ENCODE measurements at places on chromosomes 12 and 14.

DNA sequence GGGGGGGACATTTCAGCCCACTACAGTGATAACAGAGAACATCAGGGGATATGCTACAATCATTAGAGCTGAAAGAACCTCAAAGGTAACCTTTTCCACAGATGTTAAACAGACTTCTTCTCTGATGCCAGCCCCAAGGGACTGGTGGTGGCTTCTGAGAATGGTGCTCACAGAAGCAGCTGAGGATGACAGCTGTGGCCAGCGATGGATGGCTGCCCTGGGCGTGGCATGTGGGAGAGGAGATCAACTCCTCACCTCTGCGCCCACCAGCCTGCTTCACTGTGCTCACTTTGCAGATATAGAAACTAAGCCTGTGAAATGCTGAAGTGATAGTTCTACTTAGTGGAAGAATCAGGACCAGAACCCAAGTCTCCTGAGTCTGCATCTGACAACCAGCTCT lies 33.0 kb downstream of the FOXN3 start:
- DNase-seq: no peak

- DNase-seq: no peak
These were observed 31.1 kb upstream of the DUSP6 start for GRCh38 chr12:89383235-89384049.

DNA sequence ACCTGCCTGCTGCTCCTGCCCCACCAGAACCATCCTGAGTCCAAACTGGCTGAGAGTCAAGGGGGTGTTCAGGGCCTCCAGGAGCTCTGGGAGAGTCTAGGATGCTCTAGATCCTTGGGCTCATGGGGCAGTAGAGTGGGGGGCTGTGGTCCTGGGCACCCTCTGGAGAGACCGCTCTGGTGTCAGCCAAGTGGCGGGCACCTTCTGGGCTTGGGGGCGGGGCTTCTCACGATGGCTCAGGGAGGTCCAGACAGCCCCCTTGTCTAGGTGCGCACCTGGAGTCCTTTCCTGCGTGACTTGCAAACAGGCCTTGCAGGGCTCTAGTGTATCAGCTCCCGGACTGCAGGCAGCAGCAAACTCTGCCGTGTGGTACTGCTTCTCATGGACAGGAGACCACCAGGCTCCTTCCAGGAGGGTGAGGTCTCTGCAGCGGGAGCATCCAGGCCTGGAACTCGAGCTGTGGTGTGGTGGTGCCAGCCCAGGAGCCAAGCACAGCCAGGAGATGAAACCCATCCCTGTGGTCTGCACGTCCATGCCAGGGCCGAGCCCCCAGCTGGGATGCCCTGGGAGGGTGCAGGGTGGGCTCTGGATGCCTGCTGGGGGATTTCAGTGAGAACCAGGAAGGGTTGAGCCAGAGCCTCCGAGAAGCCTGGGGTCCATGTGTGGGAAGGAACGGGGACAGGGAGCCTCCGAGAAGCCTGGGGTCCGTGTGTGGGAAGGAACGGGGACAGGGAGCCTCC lies 15.0 kb downstream of the PACS2 start:
- no peak for DNase-seq

DNA sequence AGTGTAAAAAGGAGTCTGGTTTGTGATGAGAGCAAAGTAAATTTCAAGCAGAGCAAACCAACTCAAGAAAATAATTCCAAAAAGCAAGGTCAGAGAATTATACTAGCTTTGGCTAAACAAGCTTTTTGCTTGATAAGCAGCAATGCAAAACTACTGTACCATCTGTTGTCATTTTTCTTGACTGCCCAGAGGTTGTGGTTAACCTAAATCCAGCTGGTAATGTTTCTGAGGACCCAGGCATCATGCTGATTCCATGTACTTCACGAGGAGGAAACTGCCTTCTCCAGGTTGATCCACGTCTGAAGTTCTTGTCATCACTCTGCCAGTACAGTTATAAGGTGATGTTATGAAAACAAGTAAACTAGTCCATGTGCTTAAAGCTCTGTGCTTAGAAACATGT lies 185.2 kb downstream of the ACSS3 start:
- no peak for DNase-seq

DNA sequence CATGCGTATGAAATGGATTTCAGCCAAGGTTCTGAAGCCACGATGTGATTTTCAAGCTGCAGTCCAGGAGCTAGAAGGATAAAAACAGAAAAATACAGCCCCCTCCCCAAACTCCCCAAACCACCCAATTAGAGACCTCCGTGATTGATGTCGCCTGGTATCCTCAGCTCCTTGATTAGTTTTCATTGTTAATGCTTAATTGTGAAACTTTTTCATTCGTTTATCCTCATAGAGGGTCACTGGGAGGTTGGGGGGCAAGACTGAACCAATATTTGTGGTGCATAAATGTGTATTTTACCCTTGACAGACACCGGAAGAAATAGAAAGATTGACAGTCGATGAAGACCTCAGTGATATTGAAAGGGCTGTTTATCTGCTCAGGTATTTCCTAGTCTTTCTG lies 1.6 kb downstream of the PPP4R4 start:
- DNase-seq: no peak

DNA sequence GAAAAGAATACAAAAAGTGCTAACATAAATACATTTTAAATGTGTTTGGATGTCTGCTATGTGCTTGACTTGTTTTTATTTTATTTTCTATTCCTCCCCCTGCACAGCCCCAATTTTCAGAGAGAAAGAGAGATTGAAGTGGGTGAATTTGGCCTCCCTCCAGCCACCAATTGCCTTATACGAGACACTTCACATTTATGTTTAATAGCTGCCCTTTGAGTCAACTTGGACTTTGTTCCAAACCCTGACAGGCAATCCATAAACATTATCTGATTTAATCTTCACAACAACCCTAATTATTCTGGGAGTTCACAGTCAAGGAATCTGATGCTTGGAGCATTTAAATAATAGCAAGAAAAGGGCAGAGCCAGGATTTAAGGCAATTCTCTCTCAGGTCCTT lies 161.7 kb downstream of the SLC15A4 start:
- DNase-seq: no peak

- peak; percentile 49 for DNase-seq
These were observed 39.9 kb downstream of the LTBP2 start for GRCh38 chr14:74571901-74572725.

DNA sequence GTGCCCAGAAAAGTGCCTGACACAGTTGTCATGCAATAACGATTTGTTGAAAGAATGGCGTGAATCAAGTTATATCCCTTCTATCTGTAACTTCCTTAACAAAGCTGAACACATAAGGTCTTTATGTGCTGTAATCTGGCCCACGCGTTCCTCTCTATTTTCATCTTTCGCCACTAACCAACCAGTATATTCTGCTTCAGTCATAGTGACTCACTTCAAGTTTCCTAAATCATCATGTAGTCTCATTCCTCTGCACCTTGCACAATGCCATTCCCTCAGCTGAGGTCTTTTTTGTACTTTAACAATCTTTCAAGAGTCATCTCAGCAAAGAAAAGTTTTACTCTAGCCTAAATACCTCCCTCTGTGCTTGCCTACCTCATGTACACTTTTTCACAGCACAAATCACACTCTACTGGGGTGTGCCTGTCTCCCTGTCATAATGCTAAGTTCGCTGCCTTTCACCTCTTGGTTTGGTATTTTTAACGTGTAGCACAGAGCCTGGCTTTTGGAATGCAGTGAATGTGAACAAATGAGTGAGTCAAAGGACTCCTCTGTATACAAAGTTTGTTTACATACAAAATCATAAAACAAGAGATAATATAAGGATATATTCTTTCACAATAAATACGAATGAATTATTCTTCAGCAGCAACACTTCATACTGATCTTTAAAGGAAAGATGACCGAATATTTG lies 2.9 kb upstream of the CMAS start:
- DNase-seq: peak; percentile 5

DNA sequence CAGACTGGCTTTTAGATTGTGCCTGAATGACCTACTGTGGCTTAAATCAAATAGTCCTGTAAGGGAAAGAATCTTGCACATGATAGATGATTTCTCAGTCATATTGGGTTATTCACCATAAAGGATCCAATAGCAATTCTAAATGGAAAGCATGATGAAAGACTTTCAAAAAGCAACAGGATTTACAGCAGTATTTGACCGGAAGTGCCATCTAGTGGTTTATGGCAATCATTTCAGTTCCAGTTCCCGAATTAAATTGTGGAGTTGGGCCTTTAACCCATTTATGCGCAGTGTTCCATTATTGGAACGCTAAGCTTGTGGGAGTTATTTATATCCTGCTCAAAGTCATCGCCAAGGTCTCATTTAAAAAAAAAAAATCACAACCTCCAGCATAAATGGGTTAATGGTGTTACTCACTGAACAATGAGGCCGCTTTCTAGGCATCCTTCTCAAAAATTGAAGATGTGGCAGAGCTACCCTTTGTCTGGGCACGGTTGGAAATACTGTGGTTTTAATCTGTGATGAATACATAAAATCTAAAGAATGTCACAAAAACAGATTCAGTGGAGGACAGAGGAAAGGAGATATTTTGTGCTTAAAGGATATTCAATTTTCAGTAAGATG lies 60.8 kb upstream of the REP15 start:
- peak; percentile 42 for DNase-seq

DNA sequence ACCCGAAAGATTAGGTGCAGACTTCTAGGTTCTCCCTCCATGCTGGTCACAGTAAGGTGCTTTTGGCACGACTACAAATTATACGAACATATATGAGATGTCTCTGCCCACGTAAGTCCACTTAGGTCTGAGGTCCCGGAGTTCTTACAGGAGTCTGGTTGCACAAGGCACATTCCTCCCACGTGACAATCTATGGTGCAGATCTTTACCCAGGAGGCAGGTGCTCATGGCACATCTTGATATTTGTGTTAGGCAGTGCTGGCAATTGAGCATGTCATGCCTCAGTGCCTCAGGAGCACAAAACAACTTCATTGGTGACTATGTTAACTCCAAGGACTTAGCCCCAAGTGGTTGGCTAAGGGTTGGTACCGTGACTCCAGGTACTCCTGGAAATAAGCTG lies 92.0 kb upstream of the AMN1 start:
- no peak for DNase-seq

DNA sequence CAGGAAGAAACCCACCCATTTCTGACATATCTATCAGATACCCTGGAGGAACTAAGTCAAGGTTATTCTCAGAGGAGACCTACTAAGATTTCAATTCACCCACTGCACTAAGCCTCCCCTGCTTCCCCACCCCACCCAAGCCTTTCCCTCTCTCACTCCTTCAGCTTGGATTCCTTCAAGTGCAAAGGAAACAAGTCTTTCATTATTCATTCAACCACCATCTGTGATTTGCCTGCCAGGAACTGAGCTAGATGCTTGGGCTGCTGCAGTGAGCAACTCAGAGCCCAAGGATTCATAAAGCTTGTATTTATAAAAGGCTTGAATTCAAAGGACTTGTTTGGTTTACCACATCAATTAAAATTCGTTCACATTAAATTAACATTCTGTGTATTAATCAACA lies 161.3 kb downstream of the GXYLT1 start:
- DNase-seq: no peak

- DNase-seq: peak; percentile 37
These were observed 193.5 kb upstream of the CNOT2 start for GRCh38 chr12:70049596-70050360.

- DNase-seq: no peak
These were observed at the start of gene PAH for GRCh38 chr12:102917026-102917787. Gene PAH (minus strand): TSS chr12:102917244. CDS start chr12:102917130, 114 bp downstream.

DNA sequence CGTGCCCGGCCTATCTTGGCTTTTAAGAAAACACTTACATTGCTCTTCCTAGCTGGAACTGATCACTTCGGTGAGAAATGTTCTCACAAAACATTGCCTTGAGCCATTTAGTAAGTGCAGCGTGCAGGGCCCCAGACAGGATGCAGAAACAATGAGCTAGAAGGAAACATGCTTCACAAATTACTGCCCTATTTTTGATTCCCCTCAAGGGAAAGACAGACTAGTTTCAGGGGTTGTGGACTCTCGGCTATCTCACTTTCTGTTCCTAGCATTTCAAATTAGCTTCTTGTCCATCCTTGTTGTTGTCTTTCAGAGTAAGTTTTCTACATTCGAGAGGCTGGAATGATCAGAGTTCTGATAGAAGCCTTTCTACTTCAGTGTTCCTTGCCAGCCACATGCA lies 21.6 kb downstream of the TGFB3 start:
- no peak for DNase-seq

DNA sequence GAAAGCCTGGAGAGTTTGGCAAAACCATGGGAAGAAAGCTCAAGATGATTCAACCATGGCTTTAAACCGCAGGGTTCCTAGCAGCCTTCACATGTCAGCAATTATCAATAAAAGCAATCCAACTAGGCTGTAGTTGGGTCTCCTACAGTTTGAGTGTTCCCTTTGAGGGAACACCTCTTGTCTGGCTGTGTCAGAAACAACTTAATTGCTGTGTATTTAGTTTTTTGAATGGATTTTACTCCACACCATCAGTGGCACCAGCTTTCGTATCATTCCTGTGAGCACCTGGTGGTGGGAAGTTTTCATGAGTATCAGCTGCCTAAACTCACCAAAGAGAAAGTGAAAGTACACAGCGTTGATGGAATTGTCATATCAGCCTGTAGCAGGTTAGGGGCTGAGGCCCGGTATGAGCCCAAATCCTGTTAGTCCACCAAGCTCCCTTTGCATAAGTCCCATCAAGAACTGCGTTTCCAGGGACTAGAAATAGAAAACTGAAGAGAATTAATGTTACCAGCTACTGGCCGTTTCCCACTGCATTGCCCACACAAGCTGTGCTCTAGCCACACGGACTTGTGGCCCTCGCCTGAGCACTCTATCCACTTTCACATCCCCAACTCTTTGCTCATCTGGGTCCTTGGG lies 10.9 kb upstream of the IL26 start:
- DNase-seq: peak; percentile 73

DNA sequence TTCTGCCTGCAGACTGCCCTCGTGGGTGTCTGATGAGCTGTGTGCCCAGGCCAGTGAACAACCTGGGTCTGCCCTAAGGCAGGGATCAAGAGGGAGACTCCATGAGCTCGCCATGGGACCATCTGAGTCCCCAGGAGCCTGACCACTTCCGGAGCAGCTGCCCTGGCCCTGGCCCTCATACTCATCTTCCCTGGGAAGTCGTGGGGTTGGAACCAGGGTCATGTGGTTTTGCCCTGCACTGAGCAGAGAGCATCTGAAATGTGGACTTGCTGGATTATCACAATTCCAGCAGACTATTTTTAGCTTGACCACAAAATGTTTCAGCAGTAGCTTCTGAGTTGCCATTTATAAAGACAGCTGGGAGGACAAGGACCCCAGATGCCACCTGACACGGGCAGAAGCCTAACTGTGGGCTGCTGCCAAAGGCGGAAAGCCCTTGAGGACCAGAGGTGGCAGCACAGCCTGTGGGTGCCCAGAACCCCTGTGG lies 6.7 kb downstream of the BTBD6 start:
- DNase-seq: no peak

DNA sequence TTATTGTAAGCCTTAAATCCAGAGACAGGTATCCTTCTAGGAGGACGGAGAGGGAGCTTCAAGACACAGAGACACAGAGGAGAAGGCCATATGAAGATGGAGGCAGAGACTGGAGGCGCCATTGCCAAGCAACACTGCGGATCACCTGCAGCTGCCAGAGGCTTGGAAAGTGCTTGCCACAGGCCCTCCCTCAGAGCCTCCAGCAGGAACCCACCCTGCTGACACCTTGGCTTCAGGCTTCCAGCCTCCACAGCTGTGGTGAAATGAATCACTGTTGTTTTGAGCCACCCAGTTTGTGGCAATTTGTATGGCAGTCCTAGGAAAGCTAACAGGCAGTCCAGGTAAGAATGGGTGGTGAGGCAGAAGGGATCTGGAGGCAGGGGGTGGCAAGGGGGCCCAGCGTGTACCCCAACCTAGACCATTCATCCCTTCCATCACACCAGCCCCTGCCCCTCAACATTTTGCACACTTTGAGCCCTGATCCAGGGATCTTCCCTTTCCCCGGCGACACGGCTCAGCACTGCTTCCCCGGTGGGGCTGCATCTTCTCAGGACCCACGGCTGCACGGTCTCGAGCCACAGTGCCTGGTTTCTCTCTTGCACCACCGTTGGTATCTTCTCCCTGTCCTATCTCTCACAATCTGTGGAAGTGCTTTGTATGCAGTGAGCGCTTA lies 22.3 kb upstream of the BCDIN3D start:
- no peak for DNase-seq
